ENCODE measurements at places on chromosomes 11 and 22.

- DNase-seq: no peak
Measured at GRCh38 chr11:11937957-11938356, 70.5 kb downstream of the DKK3 start.

DNA sequence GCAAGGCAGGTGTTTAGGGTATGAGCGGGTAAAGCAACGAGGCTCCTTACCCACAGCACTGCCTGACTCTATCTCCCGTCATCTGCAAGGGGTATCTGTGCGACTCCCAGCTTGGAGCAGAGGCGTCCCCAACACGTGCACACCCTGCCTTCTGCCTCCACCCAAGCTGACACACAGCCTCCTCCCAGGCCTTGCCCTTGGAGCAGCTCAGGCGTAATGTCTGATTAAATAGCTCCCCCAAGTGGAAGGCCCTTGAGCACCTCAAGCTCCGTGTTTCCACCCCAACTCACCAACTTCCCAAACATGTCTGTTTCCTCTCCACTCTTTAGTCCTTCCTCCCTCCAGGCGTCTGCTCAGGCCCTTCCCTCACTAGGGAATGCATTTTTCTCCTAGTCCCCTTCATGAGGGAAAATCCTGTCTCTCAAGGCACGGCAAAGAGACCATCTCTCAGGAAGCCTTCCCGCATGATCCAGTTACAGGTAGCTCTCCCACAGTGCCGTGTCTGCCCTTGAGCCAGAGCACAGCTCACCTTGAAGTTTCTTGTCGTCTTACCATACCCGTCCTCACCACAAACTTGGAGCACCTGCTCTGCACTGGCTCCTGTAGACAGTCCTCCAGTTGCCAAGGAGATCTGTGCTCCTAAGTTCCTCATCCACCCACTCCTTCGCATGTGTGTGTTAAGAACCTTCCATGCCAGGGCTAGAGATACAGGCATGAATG lies 15.8 kb downstream of the CYB5R2 start:
- DNase-seq: no peak

DNA sequence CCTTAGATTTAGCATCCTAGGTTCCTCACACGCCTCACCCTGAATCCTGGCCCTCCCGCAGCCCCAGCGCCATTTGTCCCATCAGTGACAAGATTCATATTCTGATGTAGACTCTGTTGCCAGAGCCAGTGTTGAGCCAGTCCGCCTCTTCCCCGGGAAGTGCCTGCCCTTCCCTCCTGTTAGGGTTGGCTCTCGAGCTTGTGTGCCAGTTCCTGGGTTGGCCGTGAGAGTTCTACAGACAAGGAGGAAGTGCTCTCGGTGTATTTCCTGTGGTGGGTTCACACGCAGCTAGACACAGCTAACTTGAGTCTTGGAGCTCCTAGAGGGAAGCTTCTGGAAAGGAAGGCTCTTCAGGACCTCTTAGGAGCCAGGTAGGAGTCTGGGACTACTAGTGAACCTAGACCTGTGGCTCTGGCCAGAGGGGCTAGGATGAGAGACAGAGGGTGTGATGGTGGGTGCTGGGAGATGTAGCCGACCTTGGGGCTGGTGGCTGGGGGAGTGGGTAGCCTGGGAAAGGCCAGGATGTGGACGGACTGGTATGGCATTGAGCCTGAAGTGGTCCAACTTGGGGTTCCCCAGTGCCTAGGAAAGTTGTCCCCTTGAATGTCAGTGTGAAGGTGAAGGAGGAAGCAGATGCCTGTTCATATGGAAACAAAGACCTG lies at the start of gene IL18BP:
TSS of gene IL18BP (plus strand) at position 261 of the 662 bp plus-strand sequence. CDS start 1,076 bp downstream, outside the sequence.
- no peak for DNase-seq

- DNase-seq: no peak
Measured at GRCh38 chr11:13260201-13260962, 17.2 kb upstream of the BMAL1 start.

- no peak for DNase-seq
Measured at GRCh38 chr11:81916451-81916850, 817.2 kb downstream of the FAM181B start.

DNA sequence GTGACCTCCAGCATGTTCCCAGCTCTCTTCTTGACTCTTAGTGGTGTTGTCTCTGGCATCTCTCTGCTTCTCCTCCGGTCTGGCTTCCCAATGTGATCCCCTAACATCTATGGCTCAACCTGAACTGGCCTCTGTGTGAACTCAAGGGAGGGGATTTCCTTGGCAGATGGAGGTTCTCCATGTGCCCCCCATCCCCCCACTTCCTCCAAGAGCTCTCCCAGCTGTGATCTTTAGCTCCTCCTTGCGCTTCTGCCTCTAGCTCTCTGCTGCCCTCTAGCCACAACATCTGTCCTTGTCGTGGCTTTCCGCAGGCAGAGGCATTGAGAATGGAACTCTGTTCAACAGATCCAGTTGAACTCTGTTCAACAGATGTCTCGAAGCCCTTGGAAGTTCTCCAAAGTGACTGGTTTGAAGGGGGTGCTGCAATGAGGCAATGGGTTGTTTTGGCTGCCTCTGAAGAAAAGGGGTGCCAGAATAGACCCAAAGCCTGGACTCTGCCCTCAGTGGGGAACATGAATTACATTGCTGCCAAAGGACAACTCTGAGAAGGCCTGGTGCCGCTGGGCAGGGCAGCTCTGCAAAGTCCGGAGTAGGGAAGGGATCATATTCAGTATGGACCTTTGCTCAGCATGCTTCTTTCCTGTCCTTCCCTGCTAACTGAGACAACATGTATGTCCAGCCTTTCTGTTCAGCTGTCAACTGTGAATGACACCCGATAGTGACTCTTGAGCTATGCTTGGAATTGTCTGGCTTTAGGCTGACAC lies 61.9 kb downstream of the ADM start:
- peak; percentile 82 for DNase-seq

GRCh38 chr22:43205261-43205691 lies 18.3 kb upstream of the TTLL12 start:
- no peak for DNase-seq

- no peak for DNase-seq
Measured at GRCh38 chr11:26719998-26720397, 1.9 kb downstream of the SLC5A12 start.

DNA sequence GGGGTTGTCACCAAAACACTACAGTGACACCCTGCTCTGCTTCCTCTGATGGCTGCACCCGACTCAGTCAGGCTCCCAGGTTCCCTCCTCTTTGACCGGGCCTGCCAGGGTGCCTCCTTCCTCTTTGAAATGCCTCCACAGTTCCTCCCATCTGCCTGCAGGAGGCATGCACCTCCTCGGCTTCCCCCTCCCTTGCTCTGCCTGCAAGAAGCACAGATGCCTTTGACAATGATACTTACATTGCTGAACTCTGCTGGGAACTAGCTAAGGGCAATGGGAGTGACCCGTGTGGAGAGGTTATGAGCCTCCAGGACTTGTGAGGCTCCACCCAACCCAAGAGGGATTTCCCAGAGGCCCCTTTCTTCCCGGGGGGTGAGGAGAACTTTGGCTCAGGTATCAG lies 674.1 kb downstream of the OPCML start:
- DNase-seq: peak; percentile 6

DNA sequence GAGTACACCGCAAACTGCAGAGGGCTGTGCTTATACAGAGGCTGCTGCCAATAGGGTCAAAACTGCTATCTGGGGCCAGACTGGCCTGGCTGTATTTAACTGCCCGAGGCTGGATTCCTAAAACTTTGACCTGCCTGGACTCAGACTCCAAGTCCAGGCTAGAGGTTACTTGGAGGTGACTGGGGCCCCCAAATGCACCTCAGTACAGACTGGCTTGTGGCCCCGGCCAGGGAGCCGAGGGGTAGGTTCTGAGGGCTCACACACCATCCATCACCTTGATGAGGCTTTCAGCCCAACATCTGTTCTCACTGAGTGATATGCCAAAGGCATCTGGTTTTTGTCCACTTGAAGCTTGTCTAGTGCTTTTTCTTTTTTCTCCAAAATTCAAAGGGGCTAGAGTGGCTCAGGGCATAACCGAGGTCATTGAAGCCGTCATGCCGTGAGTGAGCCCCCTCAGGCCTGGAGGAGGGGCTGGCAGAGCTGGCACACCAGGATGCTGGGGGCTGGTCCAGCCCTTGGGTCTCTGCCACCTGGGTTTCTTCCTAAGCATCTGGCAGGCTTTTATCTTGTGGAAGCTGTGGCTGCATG lies 52.4 kb upstream of the TTLL12 start:
- DNase-seq: peak; percentile 16

GRCh38 chr22:48224332-48224731 lies 1461.9 kb downstream of the TBC1D22A start:
- no peak for DNase-seq

DNA sequence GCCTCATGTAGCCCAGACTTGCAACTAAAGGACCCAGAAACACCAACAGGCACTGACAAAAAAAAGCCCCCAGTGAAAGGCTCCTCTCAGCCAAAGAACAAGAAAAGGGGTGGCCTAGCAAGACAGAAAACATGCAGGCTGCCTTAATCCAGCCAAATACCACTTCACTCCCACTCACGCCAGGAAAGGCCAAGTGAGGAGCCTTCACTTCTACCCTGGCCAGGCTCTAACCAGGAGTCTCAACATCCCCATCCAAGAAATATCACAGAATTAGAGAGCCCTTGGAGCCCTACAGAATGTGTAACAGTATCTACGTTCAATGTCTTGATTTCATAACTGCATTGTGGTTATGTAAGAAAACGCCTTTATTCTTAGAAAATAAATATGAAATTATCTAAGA lies 149.0 kb downstream of the APOL5 start:
- DNase-seq: no peak

DNA sequence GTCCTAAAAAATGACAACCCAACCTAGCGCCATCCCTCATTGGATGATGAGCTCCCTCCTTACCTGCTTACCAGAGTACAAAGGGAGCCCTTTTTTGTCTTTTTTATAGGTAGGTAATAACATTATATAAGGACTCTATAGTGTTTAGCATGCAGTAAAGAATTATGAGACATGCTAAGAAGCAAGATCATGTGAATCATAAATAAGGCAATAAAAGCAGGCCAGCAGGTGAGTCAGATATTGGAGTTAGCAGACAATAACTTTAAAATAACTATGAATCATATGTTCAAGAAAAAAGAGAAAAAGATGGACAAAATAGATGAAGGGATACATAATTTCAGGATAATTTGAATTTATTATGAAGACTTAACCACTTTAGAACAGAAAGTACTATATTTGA lies 81.5 kb downstream of the GRK3 start:
- DNase-seq: no peak

GRCh38 chr11:75635066-75635862 lies 33.6 kb downstream of the MAP6 start:
- DNase-seq: peak; percentile 79

All from NCI-H524 treated with DMSO at 0.1 percent for 48 hours (cell line).